Tongue (tissue), 3 donors: ENCODE measurements at places on chromosomes 7 and 10.

DNA sequence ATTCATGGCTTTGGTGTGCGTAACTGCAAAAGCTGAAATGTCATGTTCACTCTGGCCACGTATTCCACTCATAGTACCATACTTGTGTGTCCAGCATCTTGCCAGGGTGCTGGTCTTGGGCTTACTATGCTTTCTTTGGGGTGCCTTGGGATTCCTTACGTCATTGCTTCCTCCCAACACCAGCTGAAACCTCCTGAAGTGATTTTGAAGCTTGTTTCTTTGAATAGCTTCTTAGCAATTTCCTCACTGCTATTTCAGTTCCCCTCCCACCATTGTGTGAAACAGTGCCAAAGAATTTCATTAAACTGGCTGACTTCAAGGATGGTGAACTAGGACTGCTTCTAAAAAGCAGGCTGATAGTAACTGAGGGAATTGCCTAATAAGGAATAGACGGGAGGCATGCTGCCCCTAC, 36.9 kb downstream of the ENTPD1 start:
- peak; percentile 4 for DNase-seq

- no peak for DNase-seq
Measured at GRCh38 chr7:92435542-92435941, 11.7 kb upstream of the GATAD1 start.

- DNase-seq: no peak
Measured at GRCh38 chr7:142468871-142469665, 211.2 kb upstream of the PRSS58 start.

DNA sequence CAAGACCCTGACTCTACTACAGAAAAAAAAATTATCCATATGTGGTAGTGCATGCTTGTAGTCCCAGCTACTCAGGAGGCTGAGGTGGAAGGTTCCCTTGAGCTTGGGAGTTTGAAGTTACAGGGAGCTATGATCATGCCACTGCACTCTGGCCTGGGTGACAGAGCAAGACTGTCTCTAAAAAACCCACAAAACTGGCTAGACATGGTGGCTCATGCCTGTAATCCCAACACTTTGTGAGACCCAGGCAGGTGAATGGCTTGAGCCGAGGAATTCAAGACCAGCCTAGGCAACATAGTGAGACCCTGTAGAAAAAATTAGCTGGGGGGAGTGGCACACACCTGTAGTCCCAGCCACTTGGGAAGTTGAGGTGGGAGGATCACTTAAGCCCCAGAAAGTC, 32.9 kb upstream of the CHST3 start:
- DNase-seq: no peak

DNA sequence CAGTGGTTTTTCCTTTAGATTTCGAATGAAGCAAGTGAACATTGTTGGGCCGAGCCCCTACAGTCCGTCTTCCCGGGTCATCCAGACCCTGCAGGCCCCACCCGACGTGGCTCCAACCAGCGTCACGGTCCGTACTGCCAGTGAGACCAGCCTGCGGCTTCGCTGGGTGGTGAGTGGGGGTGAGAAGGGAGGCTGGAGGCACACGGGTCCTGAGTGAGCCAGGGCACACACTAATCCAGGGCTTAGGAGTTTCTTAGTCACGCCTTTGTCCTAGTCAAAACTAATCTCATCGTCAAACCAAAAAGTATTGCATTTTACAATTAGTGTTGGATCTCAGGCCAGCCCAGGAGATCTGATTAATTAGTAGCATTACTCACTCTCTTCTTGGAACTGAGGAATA, 568.8 kb upstream of the FOXK1 start:
- no peak for DNase-seq

DNA sequence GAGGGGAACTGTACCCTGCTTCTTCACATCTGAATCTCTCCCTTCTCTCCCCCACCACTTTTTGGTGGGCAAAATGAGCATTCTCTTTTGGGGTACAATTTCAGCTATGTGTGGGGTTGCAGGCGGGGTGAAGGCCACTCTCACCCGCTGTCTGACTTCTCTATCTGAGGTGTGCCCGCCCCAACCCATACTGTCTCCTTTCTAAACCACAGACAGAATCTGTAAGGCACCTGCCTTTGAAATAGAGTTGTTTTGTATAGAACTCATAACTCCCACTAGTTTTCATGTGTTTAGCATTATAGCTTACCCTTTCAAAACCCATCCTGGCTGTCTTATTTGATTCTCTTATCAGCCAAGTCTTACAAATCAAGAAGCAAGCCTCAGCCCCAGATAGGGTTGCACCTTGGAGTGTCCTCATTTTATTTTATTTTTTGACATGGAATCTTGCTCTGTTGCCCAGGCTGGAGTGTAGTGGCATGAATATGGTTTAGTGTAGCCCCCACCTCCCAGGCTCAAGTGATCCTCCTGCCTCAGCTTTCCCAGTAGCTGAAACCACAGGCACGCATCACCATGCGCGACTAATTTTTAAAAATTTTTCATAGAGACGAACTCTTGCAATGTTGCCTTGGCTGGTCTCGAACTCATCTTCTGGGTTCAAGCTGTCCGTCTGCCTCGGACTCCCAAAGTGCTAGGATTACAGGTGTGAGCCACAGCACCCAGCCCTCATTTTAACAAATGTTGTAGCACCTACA, 11.9 kb downstream of the TSPAN14 start:
- no peak for DNase-seq

GRCh38 chr10:103982639-103983038, 15.7 kb downstream of the SLK start:
- peak; percentile 14 for DNase-seq
